ENCODE measurements at places on chromosomes 1 and 21.

- no peak for DNase-seq
Observed at GRCh38 chr1:150001415-150001814, 9.1 kb downstream of the OTUD7B start.

- no peak for DNase-seq
Observed at GRCh38 chr1:3926956-3927355, 26.9 kb upstream of the C1orf174 start.

GRCh38 chr1:234559152-234559901 lies 50.7 kb downstream of the IRF2BP2 start:
- DNase-seq: no peak

DNA sequence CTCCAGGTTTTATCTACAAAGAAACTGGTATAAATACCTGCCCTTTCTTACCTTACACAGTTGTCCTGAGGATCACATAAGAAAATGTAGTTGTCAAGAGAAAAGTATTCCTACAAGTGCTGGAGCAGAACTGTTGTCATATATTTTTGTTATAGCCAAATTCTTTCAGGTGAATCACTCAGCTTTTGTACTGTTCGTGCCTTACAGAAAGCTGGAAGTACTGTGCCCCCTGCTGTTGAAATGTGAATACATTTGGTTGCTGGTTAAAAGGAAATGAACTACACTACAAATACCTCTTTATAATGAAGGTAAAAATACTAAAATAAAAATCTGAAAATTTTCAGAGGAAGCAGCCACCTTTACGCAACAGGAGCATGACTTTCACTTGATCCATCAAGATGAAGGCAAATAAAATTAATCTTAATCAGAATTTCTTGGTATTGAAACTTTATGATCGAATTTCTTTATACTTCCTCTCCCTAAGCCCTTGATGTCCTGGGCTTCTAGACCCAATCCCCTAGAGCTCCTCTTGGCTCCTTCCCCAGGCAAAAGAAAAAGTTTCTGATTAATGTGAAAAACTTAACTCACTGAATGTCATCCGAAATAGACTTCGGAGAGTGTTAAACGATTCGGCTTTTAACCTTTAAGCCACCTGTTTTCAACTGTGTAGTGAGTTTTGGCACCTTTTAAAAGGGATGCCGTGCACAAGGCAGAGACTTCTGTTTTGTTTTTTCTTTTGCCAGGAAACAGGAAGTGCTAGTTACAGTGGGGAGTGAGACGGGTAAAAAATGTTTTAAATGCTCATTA lies 12.5 kb downstream of the CHML start:
- no peak for DNase-seq

GRCh38 chr1:246226041-246226440 lies 281.0 kb downstream of the SMYD3 start:
- no peak for DNase-seq

DNA sequence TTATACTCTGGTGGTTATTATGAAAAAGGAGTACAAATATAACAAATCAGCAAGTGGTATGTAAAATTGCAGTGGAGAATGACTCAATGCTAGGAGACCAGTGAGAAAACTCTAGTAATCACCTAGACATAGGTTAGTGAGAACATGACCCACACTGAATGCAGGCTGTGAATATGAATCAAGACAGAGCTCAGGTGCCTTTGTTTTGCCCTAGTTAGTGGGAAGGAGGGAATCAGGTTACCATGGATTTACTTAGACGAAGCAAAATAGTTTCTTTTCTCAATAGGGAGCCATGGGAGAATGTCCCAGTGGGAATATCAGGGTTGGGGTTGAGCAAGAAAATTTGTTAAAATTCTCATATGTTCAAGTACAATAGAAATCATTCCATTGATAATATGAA lies 10.6 kb upstream of the GCLM start:
- DNase-seq: no peak

- DNase-seq: no peak
Observed at GRCh38 chr1:171245458-171246064, 2.7 kb upstream of the FMO1 start.

DNA sequence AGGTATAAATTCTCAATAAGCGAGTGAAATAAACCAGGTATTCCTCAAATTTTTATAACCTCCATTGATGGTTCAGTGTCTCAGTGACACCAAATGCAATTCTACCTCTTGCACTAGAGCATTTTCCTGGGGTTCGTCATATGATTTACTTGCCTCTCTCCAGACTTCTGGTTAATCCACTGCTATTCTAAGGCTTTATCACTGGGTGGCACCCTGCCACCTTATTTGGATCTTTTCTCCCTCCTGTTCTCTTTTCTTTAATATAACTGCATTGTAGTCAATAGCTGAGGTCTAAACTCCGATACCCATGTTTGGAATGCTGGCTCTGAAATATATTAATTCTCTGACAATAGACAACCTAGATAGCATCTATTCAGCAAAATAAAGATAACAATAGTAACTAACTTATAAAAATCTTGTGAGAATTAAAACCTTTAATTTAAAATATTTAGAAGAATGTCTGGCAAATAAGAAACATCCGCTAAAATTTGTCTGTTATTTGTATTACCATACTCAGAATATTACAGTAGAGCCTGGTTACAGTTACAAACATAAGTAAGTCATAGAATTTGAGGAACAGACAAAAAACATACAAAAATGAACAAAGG lies 436.4 kb downstream of the PLA2G4A start:
- DNase-seq: no peak

- DNase-seq: no peak
Observed at GRCh38 chr1:176559878-176560277, 96.9 kb downstream of the PAPPA2 start.

DNA sequence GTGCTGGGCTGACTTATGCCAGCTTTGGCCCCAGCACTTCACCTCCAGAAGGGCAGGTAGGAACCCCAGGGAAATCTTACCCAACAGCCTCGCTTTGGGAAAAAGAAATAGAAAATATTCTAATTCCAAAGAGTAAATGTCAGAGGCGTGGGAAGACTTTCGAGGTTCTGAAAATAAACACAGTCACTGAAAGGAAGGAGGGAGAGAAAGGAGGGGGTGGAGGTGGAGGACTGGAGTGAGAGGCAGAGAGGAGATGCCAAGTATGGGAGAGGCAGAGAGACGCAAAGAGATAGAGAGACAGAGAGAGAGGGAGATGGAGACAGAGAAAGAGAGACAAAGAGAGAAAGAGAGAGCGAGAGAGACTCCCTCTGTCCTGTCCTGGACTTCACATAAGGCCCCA lies 395.0 kb downstream of the PTPRU start:
- no peak for DNase-seq

GRCh38 chr1:22387919-22388580 lies 63.6 kb upstream of the ZBTB40 start:
- DNase-seq: no peak

DNA sequence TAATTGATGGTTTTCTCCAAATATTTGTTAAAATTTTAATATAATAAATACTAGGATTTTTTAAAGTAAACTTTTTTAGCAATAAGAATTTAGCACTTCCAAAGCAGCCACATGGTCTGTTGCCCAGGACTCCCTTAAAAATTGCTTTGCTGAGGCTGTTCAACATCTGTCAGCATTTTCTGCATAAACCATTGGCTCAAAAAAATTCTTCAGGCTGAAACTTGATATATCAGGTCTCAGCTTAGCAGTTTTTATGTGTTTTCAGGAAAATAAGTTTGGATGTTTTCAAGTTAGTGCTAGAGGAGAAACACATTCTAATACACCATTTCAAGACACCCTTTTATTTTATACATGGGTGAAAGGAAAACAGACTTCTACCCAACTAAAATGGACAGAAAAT lies 69.1 kb upstream of the C1orf105 start:
- no peak for DNase-seq

GRCh38 chr1:226660410-226661182 lies 78.5 kb downstream of the ITPKB start:
- no peak for DNase-seq

DNA sequence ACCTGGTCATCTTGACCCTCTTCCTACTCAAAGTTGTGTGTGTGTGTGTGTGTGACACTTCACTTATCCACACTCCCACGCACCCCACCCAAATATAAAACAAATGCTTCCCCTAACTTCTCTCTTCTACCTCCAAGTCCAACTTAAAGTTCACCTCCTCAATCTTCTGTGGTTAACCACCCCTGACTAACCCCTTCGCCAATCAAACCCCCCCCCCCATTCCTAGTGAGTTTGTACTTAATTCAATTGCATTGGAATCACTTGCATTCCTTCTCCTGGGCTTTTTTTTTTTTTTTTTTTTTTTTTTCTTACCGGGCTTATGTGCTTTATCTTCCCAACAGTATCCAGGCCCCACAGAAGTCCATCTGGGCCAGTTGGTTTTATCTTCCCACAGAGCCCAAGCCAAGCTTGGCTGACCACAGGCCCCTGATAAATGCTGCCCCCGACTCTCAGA lies 78.4 kb downstream of the CD58 start:
- DNase-seq: no peak

- no peak for DNase-seq
Observed at GRCh38 chr1:234047123-234047522, 142.6 kb downstream of the SLC35F3 start.
